ENCODE measurements at places on chromosomes 12 and 14.

- DNase-seq: no peak
Observed at GRCh38 chr12:120886199-120887018, 17.7 kb downstream of the SPPL3 start.

DNA sequence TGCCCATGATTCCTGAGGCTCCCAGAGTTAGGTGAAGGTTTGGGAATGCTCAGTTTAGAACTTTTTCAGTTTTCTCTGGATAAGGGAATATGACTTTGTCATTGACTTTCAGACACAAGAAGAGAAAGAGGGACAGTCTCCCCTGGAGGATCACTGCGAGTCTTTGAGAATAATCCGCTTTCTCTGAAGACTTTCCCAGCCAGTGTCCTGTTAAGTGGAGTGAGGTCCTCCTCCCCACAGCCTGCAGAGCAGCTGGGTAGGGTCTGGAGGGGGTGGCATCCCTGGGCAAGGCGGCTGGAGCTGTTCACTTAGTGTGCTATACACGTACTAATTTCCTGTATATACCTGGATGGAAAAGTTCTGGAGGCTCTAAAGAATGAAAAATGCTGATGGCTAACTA is 8.5 kb upstream of the RAB35 start:
- DNase-seq: no peak

GRCh38 chr14:67370830-67371229 is 10.7 kb downstream of the EIF2S1 start:
- DNase-seq: no peak

- DNase-seq: no peak
Observed at GRCh38 chr14:97642631-97643030, 845.4 kb downstream of the VRK1 start.

- no peak for DNase-seq
Observed at GRCh38 chr12:132615579-132616038, 3.0 kb upstream of the P2RX2 start.

DNA sequence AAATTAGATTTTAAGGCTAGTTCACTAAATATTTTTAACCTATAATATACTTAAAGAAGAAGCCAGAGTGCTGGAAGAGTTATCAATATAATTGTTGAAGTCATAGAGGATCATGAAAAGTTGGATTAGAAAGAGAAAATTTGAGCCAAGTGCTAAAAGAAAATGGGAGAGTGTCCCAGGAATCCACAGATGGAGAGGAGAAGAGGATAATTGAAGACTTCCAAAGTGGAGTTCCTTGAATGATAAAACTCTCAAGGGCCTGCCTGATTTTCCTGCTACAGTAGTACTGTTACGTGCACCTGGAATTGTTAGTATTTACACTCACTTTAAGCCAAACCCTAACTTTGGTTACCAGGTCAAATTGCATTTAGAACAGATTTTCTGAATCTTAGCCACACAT is 113.2 kb downstream of the MSRB3 start:
- DNase-seq: no peak

DNA sequence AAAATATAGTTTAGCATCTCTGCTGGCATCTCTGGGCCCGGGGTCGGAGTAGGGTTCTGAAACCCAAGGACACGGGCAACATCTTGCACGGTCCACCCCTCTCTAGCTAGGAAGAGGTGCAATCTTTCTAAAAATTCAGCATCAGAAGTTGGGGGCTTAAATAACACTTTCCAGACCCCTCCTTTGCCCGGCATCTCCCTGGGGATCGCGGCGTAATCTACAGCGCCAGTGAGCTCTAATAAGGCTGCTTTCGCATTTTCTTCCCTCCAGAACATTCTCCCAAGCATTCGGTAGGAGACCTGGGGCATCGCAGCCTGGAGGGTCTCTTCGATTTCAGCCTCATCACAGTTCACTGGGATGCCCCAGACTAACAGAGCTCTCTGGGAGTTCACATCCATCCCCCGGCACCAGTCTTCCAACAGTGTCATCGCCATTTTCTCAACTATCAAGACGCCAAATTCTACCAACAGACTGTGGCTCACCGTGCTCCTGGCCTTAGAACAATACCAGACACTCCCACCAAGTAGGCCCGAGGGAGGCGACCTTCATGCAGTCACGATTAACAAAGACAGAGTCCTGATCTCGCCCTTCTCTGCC is 880 bp downstream of the PNMA1 start:
- no peak for DNase-seq

- peak; percentile 38 for DNase-seq
Observed at GRCh38 chr12:2395354-2395977, 342.7 kb downstream of the CACNA1C start.

- no peak for DNase-seq
Observed at GRCh38 chr14:64998455-64998931, 11.8 kb downstream of the FNTB start.

GRCh38 chr14:50539051-50539450 is 6.7 kb upstream of the MAP4K5 start:
- DNase-seq: no peak

- no peak for DNase-seq
Observed at GRCh38 chr14:53814392-53814791, 142.2 kb downstream of the BMP4 start.

DNA sequence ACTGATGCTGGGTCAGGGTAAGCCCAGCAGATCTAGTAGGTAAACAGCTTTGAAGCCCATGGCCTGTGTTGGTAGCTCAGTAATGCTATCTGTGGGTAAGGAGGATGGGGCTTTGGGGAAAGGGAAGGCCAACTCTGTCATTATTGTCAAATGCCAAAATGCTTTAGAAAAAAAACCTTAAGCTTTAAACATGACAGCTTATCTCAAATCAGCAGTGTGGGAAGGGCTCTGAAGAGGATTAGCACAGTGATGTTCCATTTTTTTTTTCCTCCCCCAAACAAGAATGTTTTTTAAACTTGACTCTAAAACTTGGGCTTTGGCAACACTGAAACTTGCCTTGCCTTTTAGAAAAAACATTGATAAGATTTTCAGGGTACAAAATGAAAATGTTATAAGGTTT is 11.7 kb downstream of the DAAM1 start:
- no peak for DNase-seq

GRCh38 chr14:73287071-73287470 is 49.8 kb downstream of the PAPLN start:
- no peak for DNase-seq

DNA sequence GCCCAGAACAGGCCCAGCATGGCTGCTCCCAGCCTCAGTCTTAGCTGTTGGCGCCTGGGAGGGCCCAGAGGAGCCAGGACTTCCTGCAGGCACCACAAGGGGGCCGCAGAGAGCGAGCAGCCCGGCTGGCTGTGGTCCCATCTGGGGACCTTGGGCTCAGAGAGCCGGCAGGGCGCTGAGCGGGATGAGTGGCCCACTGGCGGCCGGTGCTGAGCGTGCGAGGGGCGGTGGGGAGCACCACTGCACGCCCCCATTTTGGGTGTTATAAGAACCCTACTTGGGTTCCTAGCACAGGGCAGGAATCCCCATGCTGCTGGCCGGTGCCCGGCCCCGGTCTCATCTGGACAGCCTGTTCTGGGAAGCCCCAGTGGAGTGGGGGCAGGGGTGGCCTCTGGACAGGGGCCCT is 25.9 kb upstream of the CRIP2 start:
- peak; percentile 79 for DNase-seq

DNA sequence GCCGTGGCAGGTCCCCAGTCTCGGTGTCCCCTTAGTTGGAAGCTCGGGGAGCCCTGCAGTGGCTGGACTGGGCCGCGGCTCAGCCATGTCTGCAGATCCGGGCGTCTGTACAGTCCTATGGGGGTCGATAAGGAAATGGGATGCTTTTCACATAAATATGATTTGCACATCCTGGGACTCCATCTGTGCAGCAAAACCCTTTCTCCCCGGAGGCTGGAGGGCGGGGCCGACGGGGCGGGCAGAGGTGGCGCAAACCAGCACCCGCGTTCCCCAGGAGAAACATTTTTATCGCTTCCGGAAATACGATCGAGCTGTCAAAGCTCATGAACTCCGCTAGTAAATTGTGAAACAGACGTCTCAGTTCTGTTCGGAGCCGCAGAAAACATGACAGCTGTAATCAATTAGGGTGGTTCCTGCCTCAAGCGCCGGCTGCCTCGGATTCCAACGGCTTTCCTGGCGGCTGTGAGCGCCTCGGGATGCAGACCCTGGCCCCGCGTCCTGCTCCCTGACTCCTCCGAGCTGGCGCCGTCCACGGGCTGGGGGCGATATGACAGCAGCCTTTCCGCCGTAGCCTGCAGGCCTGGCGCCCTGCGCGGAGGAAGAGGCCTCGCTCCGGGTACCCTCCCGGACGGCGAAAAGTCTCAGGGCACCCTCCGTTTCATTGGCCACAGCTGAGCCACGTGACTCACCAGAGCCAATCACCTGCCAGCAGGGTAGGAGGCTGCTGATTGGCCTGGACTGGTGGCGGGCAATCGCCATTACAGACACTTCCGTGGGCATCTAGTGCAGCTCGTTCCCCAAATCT is 23.0 kb downstream of the DIO3 start:
- DNase-seq: peak; percentile 10

- DNase-seq: no peak
Observed at GRCh38 chr14:76228138-76228537, 76.4 kb downstream of the GPATCH2L start.

- no peak for DNase-seq
Observed at GRCh38 chr14:42782754-42783153, 1176.1 kb downstream of the LRFN5 start.

DNA sequence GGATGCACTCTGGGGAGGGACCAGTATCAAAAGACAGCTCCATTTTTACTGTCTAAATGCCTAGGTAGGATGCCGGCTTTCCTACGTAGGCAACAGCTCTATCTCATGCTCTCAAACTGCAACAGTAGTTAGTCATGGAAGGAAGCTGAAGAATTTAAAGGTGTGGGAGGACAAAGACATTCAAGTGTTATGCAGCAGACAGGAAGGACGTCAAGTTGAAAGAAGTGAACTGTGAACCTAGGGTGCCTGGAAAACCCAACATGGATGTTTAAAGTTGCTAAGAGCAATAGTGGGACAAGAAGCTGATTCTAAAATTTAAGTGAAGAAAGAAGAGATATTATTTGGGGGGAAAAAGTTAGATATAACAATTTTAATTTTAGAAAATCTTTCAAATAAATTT is 5.9 kb downstream of the SEC23A start:
- DNase-seq: peak; percentile 7

DNA sequence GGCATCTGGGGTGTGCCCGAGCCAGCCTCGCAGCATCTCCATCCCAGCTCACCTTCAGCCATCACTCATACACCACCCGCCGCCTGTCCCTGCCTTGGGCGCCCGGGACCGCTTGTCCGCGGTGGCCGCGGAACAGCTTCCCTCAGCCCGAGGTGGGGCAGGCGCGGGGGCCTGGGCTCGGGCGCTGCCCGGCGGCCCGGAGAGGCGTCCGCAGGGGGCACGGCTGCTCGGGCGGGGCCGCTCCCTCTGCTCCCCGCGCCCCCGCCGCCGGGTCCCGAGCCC is 430 bp downstream of the SLC41A2 start:
- DNase-seq: peak; percentile 54

DNA sequence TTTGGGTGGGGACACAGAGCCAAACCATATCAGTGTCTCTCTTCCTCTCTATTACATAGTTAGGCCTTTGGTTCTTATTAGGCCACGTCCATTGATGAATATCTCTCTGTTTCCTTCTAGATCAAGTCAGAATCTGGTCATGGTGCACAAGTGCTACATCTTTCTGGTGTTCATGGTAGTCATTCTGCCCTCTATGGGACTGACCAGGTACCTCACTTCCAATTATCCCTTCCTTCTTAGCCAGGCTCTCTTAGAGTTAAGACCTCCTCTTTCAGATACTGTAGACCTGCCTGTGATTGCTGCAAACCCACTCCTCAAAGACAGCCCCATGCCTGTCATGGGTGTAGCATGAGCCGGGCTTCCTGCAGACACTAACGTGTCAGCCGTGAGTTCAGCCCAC is 25.2 kb downstream of the NGB start:
- no peak for DNase-seq

DNA sequence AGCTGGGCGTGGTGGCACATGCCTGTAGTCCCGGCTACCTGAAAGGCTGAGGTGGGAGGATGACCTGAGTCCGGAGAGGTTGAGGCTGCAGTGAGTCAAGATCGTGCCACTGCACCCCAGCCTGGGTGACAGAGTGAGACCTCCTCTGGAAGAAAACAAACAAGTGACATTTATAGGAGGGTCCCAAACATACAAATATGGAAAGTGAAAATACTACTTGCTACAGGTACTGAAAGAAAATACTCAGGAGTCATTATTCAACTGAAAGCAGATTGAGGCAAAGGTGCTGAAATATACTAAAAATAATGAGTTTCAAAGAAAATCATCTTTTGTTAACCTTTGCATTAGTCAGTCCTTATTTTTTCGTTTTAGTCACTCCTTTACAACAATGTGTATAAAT is 53.5 kb downstream of the ETV6 start:
- no peak for DNase-seq

- no peak for DNase-seq
Observed at GRCh38 chr12:8781381-8782127, 40.9 kb upstream of the A2ML1 start.

DNA sequence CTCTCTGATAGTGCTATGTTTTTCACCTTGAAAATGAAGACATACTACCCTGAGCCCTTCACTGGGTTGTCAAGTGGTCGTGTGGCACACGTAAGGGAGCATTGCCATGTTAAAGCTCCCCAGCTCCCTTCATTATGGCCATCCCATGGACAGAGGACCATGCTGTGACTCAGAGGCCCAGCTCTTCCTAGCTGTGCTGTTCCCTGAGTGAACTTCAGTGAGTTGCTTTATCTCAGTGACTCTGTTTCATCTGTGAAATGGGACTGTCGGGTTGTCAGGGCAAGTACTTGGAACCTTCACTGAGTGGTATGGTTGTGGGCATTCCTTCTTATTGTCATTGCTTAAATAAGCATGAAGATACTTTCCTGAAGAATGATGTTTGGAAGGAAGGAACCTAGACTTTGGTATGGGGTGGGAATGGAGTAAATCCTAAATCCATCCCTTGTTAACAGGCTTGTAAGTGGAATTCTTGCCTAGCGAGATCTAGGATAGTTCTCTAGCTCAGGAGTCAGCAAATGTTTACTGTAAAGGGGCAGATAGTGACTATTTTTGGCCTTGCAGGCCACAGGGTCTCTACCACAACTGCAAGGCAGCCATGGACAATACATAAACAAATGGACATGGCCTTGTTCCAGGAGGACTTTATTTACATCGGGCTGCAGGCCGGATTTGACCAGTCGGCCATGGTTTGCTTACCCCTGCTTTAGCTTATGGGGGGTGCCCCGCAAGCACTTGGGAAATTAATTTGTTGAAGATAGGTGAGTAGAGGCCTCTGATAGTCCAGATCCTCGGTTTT is 283.5 kb downstream of the ZFP36L1 start:
- no peak for DNase-seq

- DNase-seq: peak; percentile 8
Observed at GRCh38 chr12:1277905-1278304, 286.9 kb downstream of the ERC1 start.

- no peak for DNase-seq
Observed at GRCh38 chr14:104016873-104017650, 68.4 kb upstream of the ASPG start.

All from CD4-positive, alpha-beta T cell treated with Interleukin-17A for 4 hours (primary cell).